ENCODE measurements at places on chromosomes 7 and 10.
A peak's percentile ranks its signal among the peaks of the same experiment; 100 is the strongest.

DNA sequence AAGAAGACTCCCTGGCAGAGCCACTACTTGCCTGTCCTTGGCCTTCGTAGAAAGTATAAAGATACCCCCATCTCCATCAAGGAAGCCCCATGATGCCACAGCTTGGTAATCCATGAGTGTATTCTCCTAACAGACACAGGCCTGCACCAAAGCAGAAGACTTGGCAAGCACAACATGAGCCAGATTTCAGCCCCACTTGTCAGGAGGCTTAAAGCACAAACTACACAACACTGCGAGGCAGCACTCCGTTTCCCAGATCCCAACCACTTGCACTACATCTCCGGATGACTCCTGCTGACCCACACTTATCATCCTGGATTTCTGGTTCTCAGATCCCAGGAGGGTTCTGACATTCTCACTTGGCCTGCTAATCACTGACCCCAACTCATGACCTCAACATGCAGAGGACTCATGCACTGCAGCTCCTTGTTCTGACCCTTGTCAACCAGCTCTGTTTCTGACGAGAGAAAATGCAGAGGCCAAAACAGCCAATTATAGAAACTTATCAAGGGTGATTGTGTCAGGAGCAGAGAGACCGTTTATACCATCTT lies 100.8 kb downstream of the RELN start:
- no peak for DNase-seq

DNA sequence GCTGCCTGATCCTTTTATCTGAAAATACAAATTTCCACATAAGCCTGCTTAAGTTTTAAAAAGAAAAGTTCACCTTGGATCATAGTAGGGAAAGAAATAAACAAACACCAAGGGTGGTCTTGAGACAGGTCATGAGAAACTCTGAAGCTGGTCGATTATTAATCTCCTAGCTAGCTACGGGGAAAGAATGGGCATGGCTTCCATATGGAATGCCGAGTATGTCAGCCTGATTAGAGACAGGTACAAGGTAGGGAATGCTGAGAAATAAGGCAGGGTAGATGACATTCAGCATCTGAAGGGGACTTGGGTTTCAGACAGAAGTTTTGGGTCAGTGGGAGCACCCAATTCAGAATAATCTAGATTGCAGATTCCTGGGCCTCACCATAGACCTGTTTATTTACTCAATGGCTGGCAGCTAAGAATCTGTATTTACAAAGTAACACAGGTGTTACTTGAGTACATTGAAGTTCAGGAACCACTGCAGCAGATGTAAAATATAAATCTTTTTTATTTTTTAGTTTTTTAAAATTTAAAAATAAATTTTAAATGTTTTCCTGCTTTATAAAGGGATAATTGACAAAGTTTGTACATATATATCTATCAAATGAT lies 49.0 kb downstream of the SCIN start:
- no peak for DNase-seq

GRCh38 chr10:131708225-131708880 lies 192.5 kb upstream of the PPP2R2D start:
- DNase-seq = no peak

GRCh38 chr7:155987681-155988235 lies 175.5 kb upstream of the SHH start:
- DNase-seq = no peak

DNA sequence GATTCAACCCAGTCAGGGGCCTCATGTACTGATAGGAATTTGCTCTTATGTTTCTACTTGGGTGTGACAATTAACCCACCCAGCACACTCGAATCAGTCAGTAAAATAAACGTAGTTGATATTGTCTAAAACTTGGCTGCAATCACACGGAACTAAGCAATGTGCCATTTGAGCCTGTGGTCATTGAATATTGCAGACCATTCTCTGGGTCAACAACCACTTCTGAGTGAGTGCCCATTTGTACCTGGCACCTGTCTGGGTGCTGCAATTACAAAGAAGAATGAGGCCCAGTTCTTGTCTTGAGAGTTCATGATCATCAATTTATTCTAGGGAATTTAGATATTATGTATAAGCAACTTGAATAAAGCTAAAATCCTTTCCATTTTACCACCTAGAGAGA lies 29.8 kb downstream of the NPY start:
- no peak for DNase-seq

DNA sequence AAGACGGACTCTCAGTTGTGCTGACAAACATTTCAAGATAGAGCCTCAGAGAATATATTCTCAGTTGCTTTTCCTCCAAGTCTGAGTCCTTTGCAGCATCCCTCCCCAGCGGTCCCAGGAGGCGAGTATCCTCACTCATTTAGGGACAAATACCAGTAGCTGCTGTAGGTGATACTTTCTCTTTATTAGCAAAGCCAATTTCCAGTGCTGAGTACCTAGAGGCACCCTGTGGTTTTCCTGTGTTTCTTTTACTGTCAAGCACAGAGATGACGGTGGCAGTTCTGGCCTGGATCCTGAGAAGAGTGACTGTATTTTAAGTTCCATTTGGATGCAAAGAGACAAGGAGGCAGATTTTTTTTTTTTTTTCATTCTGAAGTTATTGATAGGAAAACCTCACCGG lies 1058.4 kb downstream of the SORCS3 start:
- DNase-seq = no peak

GRCh38 chr10:103895411-103896186 lies 22.4 kb downstream of the STN1 start:
- DNase-seq = no peak

DNA sequence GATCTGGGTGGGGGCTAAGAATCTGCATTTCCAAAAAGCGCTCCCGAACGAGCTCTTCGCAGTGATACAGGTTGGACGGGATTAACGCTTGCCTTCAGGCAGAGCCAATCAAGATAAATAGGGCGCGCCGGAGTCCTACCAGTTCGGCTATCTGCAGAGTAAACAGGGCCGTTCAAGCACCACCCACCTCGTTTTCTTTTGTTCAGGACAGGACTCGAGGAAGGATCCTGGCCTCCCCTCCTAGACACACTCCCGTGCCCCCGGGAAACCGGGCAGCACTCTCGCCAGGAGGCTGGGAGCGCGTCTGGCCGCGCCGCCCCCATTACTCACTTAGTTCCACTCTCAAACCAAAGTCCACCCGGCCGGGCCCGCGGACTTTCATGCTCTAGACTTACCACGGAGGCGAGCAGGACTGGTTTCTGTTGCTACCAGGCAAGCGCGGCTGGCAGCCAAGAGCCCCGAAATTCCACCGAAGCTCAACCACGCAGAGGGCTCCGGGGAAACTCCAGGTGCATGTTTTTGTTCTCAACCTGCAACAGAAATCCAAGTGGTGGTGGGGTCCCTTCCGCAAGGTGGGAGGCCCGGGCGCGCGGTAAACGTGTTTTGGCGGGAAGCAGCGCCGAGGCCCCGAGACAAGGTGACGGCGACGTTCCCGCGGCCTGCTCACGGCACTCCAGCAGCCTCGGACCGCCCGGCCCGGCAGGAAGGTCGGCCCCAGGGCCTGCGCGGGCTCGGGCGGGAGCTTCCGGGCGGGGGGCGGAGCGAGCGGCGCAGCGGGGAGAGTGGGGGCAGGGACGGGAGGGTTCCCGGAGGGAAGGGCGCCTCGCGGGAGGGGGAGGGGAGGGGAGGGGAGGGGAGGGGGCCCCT lies 12.7 kb downstream of the HNRNPF start:
- DNase-seq = peak; percentile 65

GRCh38 chr7:1323178-1324027 lies 90.7 kb downstream of the UNCX start:
- DNase-seq = no peak

GRCh38 chr7:106704000-106704840 lies 43.3 kb upstream of the CCDC71L start:
- DNase-seq = peak; percentile 9

- DNase-seq = no peak
Measured at GRCh38 chr10:34866848-34867247, 51.8 kb upstream of the PARD3 start.

DNA sequence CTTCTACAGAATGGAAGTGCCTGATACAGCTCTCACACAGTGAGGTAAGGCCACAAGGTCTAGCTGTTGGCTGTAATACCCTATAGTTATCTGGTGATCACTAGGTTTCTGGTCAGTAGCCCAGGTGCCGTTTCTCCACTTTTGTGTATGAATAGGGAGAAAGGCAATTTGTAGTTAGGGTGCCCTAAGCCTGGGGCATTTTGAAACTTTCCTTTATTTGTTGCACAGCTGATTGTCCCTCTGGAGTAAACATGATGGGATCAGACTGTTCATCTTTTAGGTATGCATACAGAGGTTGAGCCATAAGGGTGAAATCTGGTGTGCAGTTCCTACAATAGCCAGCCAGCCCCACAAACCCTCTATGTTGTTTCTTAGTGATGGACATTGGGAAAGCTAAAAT lies 112.4 kb downstream of the ANKRD26 start:
- DNase-seq = no peak

- DNase-seq = no peak
Measured at GRCh38 chr10:71038921-71039320, 150.6 kb upstream of the PCBD1 start.

- no peak for DNase-seq
Measured at GRCh38 chr10:102150970-102151773, 1.0 kb upstream of the NOLC1 start.

DNA sequence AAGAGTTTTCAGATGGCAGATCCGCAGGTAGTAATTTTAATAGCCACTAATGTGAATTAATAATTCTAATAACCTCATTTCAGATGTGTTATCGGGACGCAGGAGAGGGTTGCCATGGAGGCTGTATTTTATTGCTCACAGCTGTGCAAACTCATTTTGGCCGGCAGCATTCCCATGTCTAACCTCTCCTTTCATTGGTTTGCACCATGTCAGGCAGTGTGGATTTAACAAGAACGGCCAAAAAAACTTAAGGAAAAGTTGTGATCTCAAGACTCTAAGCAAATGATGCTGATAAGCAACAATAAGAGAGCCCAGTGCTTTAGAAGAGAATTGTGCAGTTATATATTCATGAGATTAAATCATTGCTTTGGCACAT lies 88.7 kb upstream of the NRP1 start:
- no peak for DNase-seq

DNA sequence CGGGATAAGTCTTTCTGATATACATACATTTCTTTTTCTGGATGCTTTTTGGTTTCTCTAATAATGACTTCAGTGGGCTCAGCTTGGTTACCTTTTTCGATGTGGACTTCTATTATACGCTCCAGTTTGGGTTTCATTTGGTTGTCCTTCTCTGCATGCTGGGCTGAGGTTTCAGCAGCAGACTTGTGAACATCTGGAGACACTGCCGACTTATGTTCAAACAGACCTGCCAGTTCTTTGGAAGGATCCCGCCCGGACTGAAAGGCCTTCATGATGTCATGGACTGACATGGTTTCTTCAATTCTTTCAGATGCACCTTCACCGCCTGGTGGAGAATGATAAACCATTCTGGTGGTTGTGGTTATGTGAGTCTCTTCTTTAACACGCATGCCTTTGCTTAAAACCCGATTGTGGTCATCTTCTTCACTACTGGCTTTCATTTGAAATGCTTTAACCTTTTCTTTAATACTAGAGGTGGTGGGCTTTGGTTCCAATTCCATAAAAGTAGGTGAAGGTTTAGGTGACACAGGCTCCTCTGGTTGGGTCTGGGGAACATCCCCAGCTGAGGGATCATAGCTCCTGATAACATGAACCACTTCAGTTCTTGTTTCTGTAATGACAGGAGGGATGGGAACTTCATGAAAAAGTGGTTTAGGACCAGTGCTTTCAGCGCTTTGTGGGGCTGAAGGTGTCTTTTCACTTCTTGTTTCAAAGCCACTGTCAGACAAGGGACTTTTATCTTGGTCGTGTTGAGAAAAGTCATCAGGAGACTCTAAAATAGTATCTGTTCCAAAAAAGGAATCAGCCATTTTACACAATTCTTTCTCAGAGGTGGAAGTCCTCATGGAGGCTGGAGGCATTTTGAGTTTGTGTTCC lies 167.7 kb upstream of the CCDC6 start:
- peak; percentile 18 for DNase-seq

DNA sequence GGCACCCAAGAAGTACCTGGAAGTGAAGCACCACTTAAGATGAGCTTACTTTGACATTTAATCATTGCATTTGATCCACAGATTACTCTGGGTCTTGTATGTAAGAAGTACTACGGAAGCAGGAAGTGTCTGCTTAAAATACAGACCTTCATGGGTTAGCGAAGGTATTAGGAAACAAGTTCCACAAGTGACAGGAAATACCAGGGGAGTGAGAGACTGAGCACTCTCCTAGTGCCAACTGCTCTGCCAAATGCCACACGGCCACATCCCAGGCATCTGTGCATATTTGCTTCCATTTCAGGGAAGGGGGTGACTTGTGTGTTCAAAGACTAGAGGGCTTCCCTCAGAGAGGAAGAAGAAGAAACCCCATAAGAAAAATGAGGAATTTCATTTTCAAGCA lies 57.2 kb upstream of the ANK3 start:
- DNase-seq = no peak

DNA sequence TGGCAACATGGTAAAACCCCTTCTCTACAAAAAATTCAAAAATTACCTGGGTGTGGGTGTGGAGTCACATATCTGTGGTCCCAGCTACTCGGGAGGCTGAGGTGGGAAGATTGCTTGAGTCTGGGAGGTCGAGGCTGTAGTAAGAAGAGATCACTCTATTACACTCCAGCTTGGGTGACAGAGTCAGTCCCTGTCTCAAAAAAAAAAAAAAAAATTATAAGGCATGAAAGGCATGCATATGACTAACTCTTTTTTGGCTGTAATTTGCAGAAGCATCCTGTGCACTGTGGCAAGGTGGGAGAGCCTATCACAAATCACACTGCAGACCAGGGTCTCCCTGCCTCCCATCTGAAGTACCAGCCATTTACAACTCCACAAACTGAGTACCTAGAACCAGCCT lies 14.1 kb upstream of the MYPN start:
- no peak for DNase-seq

- no peak for DNase-seq
Measured at GRCh38 chr10:18532881-18533535, 118.4 kb downstream of the NSUN6 start.

- no peak for DNase-seq
Measured at GRCh38 chr10:64101606-64102263, 580.5 kb downstream of the REEP3 start.

- no peak for DNase-seq
Measured at GRCh38 chr10:7233259-7233991, 177.4 kb downstream of the SFMBT2 start.

GRCh38 chr7:36795451-36796021 lies 71.2 kb upstream of the AOAH start:
- DNase-seq = no peak

DNA sequence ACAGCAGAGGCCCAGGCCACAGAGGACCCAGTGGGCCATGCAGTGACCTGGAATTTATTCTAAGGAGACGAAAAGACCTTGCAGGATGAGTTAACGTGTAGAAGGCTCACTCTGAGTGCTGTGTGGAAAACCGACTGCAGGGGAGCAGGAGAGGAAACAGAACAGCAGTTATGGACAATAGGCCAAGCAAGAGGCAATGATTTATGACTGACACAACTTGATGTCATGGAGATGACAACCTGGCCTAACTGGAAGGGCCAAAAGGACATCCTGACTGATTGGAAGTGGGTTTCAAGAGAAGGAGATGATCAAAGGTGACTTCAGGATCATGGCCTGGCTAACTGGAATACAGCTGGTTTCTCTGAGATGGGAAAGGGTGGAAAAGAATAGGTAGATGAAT lies 70.2 kb upstream of the RAPGEF5 start:
- DNase-seq = no peak
